NCI-H1417 (cell line): ENCODE measurements at places on chromosomes 11 and 22.

DNA sequence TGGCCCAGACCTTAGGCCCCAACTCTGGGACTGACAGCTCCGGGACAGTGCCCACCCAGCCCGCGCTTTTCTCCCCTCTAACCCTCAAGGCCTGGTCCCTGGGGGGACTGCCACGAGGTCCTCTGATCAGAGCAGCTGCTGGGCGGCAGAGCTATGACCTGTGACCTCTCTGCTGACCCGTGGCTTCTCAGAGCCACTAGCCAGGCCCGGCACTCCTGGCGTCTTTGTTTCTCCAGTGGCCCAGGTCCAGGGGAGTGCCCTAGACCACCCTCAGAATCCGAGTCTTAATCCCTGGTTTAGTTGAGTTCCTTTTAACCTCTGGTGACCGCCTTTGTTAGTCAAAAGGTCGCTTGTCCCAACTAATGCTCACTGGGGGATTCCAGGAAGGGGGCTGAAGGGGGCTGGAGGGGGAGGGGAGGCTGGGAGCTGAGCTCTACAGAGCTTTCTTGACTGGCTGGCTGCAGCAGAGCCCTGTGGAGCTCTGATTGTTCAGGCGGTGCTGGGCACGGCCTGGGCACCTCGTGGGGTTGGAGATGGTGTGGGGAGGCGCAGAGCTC is 1.2 kb downstream of the FBLN1 start:
- DNase-seq: no peak

DNA sequence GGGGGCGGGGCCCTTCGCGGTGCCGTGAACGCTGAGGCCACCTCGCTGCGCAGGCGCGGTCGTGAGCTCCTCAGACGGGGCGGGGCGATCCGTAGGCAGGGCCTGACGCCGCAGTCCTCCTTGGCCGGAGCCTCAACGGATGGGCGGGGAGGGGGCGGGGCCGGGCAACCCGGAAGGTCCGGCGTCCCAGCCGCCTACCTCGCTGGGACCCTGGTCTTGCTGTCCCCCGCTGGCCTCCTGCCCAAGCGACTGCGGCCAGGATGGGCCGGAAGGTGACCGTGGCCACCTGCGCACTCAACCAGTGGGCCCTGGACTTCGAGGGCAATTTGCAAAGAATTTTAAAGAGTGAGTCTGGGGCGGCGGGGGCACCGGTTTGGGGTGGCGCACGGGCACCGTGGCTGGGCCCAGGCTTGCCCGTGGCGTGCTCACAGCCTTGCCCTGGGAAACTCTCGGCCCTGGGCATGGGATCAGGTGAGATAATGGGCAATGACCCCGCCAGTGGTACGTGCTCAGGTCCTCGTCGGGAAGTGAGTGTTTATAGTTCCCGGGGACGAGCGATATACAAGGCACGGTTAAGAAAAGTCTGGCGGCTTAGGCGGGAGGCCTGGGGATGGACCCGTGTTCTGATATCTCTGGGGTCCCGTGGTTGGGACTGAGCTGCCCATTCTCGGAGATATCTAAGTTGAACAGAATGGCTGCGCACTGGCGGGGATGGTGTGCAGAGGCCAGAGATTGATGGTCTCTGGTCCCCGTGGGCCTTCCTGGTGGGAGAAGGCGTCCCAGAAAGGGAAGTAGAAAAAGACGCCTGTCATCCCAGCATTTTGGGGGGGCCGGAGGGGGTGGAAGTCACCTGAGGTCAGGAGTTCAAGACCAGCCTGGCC is at the start of gene NADSYN1:
Gene NADSYN1, plus strand, starts transcription at position 167 of the 881 bp plus-strand sequence. Its CDS starts 94 bp downstream, at position 261.
- DNase-seq: peak; percentile 95

- no peak for DNase-seq
Observed at GRCh38 chr11:2776351-2777061, 76.7 kb upstream of the KCNQ1OT1 start.

GRCh38 chr11:68275721-68276507 is 4.1 kb upstream of the C11orf24 start:
- DNase-seq: no peak
